Stimulated activated CD8-positive, alpha-beta memory T cell treated with anti-CD3 and anti-CD28 coated beads, Interleukin-15, amount 100 ng/mL, for 1 hour (primary cell): ENCODE measurements at places on chromosomes 5 and 9.

GRCh38 chr5:175059687-175060211 is 335.4 kb downstream of the MSX2 start:
- DNase-seq: no peak

GRCh38 chr5:149474198-149474597 is 77.0 kb downstream of the CSNK1A1 start:
- DNase-seq: no peak

- DNase-seq: no peak
Measured at GRCh38 chr9:69719367-69719766, 40.4 kb downstream of the PTAR1 start.

- DNase-seq: no peak
Measured at GRCh38 chr9:34566322-34566721, 23.2 kb downstream of the CNTFR start.

DNA sequence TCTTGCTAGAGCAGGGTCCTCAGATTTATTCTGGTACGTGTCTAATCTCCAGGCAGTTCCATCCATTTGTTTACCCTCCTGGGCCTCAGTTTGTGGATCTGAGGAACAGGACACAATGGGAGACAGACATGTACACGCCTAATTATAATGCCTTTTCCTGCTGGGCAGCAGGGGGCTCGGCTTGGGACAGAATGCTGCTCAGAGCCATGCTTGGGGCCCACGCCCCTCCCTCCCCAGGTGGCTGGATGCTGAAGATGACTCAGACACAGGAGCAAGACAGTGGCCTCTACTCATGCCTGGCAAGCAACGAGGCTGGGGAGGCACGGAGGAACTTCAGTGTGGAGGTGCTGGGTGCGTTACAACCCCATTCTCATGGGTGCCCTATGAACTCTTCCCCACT is 72.7 kb upstream of the ASS1 start:
- DNase-seq: no peak

DNA sequence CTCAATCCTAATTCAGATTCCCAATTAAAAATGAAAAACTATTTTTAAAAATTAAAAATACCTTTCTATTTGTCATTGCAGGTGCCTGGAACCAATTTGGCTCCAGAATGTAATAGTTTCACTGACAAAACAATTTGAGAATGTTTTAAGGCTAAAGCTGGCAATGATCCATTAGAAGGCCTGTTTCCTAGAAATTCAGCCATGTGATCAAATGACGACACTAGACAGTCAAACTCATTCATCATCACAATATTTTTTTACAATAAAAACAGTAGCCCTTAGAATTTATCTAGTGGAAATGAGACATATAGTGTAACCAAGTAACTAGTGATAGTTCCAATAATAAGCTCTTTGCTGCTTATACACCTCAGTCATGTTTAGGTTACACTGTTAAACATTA is 75.4 kb upstream of the MAP3K1 start:
- DNase-seq: no peak

- DNase-seq: no peak
Measured at GRCh38 chr5:109455598-109456096, 45.9 kb upstream of the PJA2 start.

DNA sequence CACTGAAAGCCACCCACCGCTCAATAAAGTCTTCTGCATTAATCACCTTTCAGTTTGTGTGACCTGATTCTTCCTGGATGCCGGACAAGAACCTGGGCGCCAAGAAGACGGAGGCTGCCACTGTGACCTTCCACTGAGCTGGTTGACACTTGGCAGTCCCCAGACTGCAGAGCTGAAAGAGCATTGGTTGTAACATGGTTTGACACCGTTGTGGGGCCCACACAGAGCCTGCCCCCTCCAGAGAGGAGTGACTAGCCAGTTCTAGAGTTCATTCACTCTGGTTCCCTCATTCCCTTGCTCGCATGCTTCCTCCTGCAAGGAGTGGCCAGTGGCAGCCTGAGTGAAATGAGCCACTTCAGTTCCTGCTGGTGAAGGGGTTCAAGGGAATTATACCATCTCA is 86.2 kb upstream of the ANXA1 start:
- DNase-seq: no peak

GRCh38 chr5:113038714-113039113 is 62.1 kb downstream of the DCP2 start:
- DNase-seq: no peak
